CD4-positive, alpha-beta T cell treated with Interleukin-15 for 4 hours (primary cell): ENCODE measurements at places on chromosomes 5 and 9.
A peak's percentile ranks its signal among the peaks of the same experiment; 100 is the strongest.

GRCh38 chr9:136666372-136667213 is 3.9 kb downstream of the EGFL7 start:
- DNase-seq, result no peak

GRCh38 chr5:68037546-68037945 is 178.0 kb upstream of the PIK3R1 start:
- DNase-seq, result no peak

GRCh38 chr9:134898319-134898718 is 17.7 kb downstream of the FCN2 start:
- no peak for DNase-seq

GRCh38 chr5:73902327-73903051 is 276.5 kb downstream of the ARHGEF28 start:
- DNase-seq, result peak; percentile 47

GRCh38 chr5:130708754-130709153 is 456.3 kb downstream of the HINT1 start:
- DNase-seq, result no peak

- DNase-seq, result no peak
These were observed 57.5 kb upstream of the GNAQ start for GRCh38 chr9:78089111-78089510.

DNA sequence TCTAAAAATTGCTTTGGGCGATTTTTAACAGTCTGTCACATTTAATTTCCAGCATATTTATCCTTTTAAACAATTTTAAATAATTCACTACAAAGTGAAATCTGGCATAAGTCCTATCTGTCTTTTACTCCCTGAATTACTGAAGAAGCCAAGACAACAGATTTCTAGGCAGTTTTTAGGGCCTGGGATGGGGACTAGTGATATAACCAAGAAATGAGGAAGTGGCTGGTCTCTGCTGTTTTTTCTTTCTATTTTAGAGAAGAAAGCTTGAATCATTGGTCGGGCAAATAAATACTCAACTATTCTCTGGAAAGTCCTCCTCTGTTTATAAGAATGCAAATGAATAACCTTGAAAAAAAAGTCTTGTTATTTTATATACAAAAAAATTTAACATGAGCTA is 79.7 kb upstream of the SSBP2 start:
- DNase-seq, result no peak

GRCh38 chr9:137255448-137256114 is 454 bp downstream of the NELFB start:
- no peak for DNase-seq
